ENCODE measurements at places on chromosomes 6 and 20.

DNA sequence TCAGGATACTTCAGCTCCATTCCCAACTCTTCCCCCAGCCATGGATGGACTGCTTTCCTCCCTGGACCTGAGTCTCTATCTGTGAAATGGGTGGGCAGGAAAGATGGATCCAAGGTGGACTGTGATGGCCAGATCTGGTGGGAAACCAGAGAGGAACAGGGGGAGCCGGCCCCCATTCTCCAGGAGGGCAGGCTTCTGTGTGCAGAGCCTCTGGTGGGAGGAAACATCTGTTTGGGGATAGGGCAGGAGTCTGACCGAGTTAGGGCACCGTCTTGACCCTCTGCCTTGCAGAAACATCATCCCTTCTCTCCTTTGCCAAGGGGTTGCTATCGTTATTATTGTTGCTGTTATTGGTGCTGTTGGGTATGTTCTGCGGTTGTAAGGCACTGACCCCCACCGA is 91.5 kb downstream of the TOX2 start:
- DNase-seq: no peak

GRCh38 chr6:30940361-30940986 is at the start of gene MUCL3:
MUCL3 (plus strand) TSS chr6:30940973; CDS start chr6:30941000, 27 bp downstream.
- no peak for DNase-seq

DNA sequence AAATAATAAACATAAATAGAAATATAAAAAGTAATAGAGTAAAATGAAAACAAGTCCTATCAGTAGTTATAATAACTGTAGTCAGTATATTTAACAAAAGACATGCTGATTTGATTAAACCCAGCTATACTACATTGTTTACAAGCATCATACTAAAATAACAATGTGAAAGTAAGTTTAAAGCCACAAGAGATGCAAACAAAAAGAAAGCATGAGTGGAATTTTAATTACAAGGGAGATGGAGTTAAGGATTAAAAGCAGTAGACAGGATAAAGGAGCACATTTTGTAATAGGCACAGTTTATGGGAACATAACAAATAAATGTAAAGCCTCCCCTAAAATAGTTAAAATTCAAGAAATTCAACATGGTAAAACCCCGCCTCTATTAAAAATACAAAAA is 41.5 kb downstream of the SENP6 start:
- no peak for DNase-seq

DNA sequence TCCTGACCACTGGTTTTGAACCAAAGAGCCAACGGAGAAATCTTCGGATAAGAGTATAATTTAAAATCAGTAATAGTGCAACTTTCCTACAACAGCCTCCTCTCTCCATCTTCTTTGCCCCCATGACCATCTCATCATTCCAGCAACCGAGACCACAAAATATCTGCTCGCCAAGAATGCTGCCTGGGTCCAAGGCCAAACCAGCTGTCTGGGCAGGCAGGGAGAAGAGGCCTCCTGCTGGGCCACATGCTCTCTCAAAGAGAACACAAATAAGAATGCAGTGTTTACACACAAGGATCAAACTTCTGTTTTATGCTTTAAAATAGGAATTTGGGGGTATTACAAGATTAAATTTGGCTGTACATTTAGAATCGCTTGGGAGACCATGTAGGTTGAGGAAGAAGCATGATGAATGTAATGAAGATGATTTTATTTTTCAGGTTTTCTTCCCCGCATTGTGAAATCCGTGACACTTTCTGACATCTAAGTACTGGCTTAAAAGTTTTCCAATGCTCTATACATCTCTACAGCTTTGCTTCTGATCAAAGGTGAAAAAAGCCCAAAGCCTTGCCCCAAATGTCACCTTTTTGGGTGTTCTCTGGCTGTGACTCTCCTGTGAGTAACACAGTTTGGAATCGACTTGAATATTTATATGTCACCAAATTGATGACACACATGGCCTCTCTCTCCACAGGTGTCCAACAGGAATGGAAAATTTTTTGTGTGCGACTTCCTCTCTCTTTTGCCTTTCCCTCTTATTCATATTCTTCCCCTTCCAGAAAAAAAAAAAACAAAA is 79.4 kb upstream of the PROKR2 start:
- no peak for DNase-seq

DNA sequence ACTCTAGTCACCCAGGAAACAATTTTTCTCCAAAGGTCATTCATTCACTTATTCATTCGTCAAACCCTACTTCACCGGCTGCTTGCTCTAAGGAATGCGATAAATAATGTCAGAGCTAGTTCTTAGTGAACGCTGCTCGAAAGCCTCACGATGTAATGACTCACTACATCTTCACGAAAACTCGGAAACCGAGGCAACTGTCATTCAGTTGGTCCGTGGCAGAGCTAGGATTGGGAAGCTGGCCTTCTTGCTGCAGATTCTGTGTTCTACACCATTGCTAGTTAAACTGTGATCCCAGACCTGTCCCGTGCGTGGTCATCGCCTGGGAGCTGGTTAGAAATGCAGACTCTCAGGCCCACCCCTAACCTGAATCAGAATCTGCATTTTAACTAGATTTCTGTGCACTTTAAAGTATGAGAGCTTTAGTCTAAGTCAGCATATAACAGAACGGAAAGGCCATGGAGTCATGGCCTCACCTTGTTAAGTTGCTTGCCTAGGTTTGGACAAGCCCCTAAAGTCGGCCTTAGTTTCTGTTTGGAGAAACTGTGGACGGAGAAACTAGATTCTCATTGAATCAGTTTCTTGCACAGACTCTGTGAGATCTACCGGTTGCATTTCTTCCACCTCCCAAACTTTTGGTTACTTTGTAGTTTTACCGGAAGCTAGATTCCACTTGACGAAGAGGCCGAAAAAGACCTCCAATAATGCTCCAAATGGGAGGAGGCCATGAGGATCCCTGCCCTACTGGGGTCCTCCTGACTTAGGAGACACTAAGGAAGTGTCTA is 651 bp upstream of the CCND3 start:
- DNase-seq: no peak
